PC-3 (cell line): ENCODE measurements at places on chromosomes 7 and 10. TPM values are rescaled to one million over a fixed set of nuclear protein-coding genes. Genes with fewer than 3 reads are reported as not detected.

The SCART1 gene
- total RNA-seq = 2.4 and 5.1 TPM in 2 replicates

The HOXA11 gene
- 26.6 and 31.4 TPM in 2 replicates for total RNA-seq

The EPDR1 gene
- total RNA-seq = 22.7 and 26.6 TPM in 2 replicates

The PANK1 gene
- total RNA-seq = 2.0 and 3.9 TPM in 2 replicates

The PTPRE gene
- total RNA-seq = 3.1 and 5.0 TPM in 2 replicates

DNA sequence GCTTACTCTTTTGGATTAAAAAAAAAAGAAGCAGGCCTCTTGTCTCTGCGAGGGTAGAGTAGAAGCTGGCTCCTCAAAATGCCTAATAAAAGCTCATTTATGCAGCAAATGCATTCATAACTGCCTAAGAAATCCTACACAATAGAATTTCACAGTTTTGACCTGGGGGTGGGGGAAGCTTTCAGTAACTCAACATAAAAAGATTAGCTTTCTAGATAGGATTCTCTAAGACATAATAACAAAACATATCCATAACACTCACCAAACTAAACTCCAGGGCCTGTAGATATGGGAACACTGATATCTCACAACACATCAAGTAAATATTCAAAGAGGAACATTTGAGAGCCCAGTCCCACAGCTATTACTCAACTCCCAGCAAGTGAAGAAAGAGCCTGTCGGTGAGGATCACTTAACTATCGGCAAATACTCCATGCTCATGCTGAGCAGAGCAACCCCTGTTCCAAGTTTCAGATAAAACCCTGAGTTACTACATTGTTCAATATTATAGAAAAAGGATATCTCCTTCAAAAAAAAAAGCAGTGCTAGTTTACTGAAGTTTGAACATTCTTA lies 88.1 kb downstream of the COBL start:
- no peaks in the 10 kb centered on the region for H3K36me3 ChIP-seq
- H3K27me3 ChIP-seq = no peaks in the 10 kb centered on the region
- H3K4me3 ChIP-seq = no peak overlapping the region
- no peak overlapping the region for H3K27ac ChIP-seq
- DNase-seq = no peak

DNA sequence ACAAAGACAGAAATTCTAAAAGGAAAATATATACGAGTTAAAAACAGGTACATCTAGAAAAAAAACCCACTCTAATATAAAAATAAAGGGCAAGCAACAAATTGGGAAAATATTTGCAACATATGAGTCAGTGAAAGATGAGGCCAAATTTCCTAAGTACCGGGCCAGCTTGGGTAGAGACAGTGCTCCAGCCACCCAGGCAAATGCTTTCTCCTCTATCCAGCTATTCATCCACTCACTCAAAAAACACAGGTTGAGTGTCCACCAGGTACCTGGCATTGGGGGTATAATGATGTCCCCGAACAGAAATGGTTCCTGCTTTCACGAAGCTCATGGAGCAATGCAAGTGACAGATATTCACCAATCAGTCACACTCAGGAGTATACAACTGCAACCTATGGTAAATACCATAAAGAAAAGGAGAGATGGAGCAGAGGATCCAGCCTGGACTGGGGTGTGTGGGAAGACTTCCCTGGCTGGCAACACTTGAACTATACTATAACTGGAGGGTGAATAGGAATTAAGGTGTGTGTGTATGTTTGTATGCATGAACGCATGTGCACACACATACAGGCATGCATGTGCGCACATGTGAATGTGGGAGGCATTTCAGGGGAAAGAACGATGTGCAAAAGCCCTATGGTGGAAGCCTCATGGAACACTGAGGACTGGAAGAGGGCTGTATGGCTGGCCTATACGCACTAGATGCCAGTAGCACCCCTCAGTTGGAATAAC lies 2.3 kb downstream of the ARHGAP22 start:
- no peak for DNase-seq
- H3K36me3 ChIP-seq = no peaks in the 10 kb centered on the region
- no peak overlapping the region for H3K27ac ChIP-seq
- 0 out of 2 replicates have a peak overlapping the region, but pooled peaks have one; percentile 88 for H3K4me3 ChIP-seq
- peaks cover 52% of the 10 kb centered on the region for H3K4me1 ChIP-seq
- no peaks in the 10 kb centered on the region for H3K27me3 ChIP-seq

- no peaks in the 10 kb centered on the region for H3K36me3 ChIP-seq
- peak overlapping the region; percentile 48 for H3K27ac ChIP-seq
- H3K4me1 ChIP-seq = peaks cover 14% of the 10 kb centered on the region
- no peak for DNase-seq
- no peak overlapping the region for H3K4me3 ChIP-seq
Measured at GRCh38 chr7:81704595-81704994, 65.3 kb downstream of the HGF start.

DNA sequence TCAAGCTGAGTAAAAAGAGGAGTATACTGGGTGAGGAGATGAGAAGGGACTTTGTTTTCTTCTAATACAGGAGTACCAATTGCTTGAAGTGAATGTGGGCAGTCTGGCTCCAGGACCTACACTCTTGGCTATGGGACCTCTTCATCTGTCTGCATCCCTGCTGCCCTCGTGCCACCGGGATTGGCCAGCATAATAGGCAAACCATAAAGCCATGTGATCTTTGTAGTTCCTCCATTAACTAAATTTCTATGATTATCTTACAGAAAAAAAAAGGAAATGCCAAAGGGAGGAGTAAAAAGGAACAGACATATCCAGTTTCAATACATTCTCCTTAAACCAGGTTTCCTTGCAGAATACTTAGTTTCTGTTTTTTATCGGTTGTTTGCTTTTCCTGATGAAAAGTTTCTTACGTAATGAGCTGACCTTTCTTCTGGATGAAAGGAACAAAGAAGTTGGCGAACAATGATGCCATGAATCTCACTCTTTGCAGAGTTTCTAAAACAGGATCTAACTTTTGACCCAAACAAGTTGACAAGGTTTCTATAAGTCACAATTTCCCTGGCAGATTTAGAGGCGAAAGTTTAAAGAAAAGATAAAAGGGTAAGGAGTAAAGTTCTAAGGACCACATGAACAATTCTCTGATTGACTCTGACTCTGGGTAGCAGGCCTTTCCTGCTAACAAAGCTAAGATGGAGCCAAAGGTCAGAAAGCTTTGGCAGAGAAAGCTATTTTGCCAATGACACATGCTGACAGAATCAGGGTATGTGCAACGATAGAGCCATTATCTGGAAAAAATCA lies 54.1 kb downstream of the LAMB1 start:
- H3K36me3 ChIP-seq = peaks cover 36% of the 10 kb centered on the region
- peak overlapping the region; percentile 95 for H3K27ac ChIP-seq
- H3K4me3 ChIP-seq = peak overlapping the region; percentile 17; the same call in 1 of the 2 replicates
- peak; percentile 97 for DNase-seq
- peaks cover 61% of the 10 kb centered on the region for H3K4me1 ChIP-seq

DNA sequence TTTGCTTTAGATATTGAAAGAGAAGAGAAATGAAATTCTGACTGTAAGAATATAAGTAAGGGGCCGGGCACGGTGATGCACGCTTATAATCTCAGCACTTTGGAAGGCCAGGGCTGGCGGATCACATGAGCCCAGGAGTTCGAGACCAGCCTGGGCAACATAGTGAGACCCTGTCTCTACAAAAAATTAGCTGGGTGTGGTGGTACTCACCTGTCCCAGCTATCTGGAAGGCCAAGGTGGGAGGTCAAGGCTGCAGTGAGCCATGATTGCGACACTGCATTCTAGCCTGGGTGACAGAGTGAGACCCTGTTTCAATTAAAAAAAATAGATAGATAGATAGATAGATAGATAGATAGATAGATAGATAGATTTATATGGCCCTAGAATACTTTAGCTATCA lies 82.3 kb downstream of the BTRC start:
- H3K36me3 ChIP-seq = no peaks in the 10 kb centered on the region
- no peaks in the 10 kb centered on the region for H3K4me1 ChIP-seq
- H3K4me3 ChIP-seq = no peak overlapping the region

GRCh38 chr10:119222537-119222936 lies 15.2 kb downstream of the GRK5 start:
- H3K4me3 ChIP-seq = no peak overlapping the region
- no peaks in the 10 kb centered on the region for H3K4me1 ChIP-seq
- H3K36me3 ChIP-seq = no peaks in the 10 kb centered on the region
- no peak overlapping the region for H3K27ac ChIP-seq
- H3K27me3 ChIP-seq = no peaks in the 10 kb centered on the region
- no peak for DNase-seq

DNA sequence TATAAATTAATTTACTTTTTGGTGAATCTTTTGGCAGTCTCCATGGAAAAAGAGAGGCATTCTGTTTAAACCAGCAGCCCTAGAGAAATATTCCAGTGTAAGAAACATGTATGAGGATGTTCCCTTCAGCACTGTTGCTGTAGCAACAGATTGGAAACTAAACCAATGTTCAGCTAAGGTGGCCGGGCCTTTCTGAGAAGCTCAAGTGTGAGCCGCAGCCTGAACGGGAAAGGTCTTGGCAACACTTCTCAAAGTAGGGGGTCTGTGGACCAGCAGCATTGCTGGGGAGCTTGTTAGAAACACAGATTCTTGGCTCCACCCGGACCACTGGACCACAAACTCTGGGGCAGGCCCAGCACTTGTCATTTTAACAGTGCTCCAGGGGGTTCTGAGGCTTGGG lies 36.2 kb downstream of the RAMP3 start:
- H3K36me3 ChIP-seq = no peaks in the 10 kb centered on the region
- no peak overlapping the region for H3K27ac ChIP-seq
- H3K4me1 ChIP-seq = no peaks in the 10 kb centered on the region
- DNase-seq = no peak
- H3K4me3 ChIP-seq = no peak overlapping the region
- peaks cover 27% of the 10 kb centered on the region for H3K27me3 ChIP-seq

DNA sequence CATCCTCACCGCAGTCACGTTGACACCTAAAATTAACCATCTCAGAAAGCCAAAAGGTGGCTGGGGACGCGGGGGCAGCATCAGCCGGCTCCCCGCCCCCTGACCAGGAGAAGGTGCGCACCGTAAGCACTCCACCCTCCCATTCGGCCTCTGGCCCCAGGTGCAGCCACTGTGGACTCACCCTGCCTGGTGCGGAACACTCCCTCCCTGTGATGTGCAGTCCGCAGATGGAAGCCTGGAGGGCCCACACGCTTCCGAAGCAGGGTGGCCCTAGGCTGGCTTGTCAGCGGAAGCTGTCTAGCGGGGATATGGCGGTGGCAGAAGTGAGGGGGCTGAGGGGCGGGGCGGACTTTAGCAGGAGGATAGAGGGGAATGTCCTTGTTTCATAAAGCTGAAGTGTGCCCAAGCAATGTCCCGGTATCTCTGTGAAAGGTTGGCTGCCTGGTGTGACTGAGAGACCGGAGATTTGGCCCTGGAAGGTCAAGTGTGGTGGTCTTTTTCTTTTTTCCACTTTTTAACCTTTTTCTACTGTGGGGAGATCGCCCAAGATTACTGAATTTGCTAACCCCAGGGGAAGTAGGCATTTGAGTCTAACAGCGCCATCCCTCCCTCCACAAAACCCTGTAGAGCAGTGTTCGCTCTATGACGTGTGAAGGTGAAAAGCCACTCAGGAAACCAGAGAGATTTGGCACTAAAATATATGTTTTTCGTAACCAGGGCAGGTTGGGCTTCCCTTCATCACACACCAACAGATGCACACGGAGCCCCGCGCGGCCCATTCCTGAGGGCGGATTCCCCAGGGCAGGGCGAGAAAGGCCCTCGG lies 74.7 kb downstream of the CXCL12 start:
- no peaks in the 10 kb centered on the region for H3K36me3 ChIP-seq
- H3K4me1 ChIP-seq = no peaks in the 10 kb centered on the region
- no peak for DNase-seq
- no peak overlapping the region for H3K27ac ChIP-seq
- no peak overlapping the region for H3K4me3 ChIP-seq

DNA sequence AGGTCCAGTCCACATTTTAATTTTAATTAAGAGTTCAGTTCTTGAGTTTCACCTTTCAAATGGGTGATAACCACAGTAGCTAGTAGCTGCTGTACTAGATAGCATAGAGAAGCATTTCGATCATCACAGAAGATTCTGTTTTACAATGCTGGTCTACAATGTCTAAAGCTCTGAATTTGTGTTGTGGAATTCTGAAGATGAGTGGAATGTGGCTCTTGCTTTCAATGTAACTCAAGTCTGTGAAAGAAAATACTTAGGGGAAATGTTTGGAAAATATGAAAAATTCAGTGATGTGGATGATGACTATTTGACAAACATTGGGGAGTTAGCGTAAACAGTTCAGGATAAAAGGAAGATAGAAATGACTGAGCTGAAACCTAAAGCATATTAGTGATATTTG lies 139.4 kb downstream of the GNAT3 start:
- H3K4me3 ChIP-seq = no peak overlapping the region
- H3K4me1 ChIP-seq = peaks cover 16% of the 10 kb centered on the region
- no peak for DNase-seq
- H3K36me3 ChIP-seq = no peaks in the 10 kb centered on the region
- no peaks in the 10 kb centered on the region for H3K27me3 ChIP-seq
- H3K27ac ChIP-seq = no peak overlapping the region

- DNase-seq = no peak
- H3K36me3 ChIP-seq = no peaks in the 10 kb centered on the region
- H3K27ac ChIP-seq = no peak overlapping the region
- H3K4me3 ChIP-seq = no peak overlapping the region
Measured at GRCh38 chr7:157577061-157577460, 240.3 kb downstream of the DNAJB6 start.

DNA sequence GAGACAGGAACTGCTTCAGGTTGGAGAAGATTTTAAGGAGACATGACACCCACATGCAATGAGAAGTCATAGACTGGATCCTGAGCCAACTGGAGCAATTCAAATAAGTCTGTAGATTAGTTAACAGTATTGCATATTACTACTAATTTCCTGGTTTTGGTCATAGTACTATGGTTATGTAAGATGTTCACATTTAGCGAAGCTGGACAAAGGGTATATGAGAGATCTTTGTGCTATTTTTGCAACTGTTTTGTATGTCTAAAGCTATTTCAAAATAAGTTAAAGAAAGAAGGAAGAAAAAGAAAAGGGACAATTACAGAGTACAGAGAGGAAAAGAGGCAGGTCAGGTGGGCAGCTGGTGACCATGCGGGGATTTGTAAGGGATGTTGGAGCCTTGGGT lies 116.5 kb upstream of the SVIL start:
- H3K27ac ChIP-seq = no peak overlapping the region
- DNase-seq = no peak
- H3K4me1 ChIP-seq = peaks cover 4% of the 10 kb centered on the region
- no peaks in the 10 kb centered on the region for H3K27me3 ChIP-seq

DNA sequence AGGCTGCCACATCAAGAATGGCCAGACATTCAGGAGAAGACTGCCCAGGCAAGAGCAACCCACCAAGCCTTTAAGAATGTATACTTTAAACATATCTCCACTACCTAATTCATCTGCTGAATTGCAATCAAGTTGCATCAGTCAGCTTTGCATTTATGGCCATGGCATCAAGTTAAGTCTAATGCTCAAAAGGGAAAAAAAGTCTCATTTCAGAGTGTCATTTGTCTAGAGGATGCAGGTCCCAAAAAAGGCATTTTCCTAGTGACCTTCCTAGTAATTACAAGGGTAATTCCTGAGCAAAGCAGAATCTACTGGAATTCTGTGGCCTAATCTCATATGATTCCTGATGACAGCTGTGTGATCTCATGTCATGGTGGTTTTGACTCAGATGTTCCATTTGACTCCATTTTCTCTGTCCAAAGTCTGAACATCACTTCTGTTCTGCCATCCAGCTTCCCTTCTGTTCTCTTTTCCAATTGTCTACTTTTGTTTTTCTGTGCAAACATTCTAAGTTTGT lies 7.3 kb upstream of the CABCOCO1 start:
- H3K27me3 ChIP-seq = no peaks in the 10 kb centered on the region
- no peak overlapping the region for H3K4me3 ChIP-seq
- H3K27ac ChIP-seq = no peak overlapping the region
- no peaks in the 10 kb centered on the region for H3K4me1 ChIP-seq

- H3K36me3 ChIP-seq = no peaks in the 10 kb centered on the region
- no peaks in the 10 kb centered on the region for H3K27me3 ChIP-seq
- no peaks in the 10 kb centered on the region for H3K4me1 ChIP-seq
- no peak overlapping the region for H3K27ac ChIP-seq
- no peak for DNase-seq
Measured at GRCh38 chr10:131062621-131063260, 248.8 kb downstream of the TCERG1L start.
